Panc1 (cell line): ENCODE measurements at places on chromosomes 1 and 21. TPM values are rescaled to one million over a fixed set of nuclear protein-coding genes. Genes with fewer than 3 reads are reported as not detected.
A peak's percentile ranks its signal among the peaks of the same experiment; 100 is the strongest.

Gene CFAP107
- not detected for total RNA-seq

Gene KLHDC7A
- total RNA-seq, result 0.31 TPM

GRCh38 chr1:167551362-167551761 lies 2.2 kb downstream of the CREG1 start:
- DNase-seq, result no peak

- no peak for DNase-seq
Measured at GRCh38 chr1:43814401-43814800, 107.1 kb downstream of the ST3GAL3 start.

Gene HAPLN2
- 0.21 TPM for total RNA-seq

Gene TMEM54
- total RNA-seq, result 61.5 TPM

Gene SDF4
- 335 TPM for total RNA-seq

- DNase-seq, result no peak
Measured at GRCh38 chr1:97384294-97384968, 536.4 kb downstream of the DPYD start.

DNA sequence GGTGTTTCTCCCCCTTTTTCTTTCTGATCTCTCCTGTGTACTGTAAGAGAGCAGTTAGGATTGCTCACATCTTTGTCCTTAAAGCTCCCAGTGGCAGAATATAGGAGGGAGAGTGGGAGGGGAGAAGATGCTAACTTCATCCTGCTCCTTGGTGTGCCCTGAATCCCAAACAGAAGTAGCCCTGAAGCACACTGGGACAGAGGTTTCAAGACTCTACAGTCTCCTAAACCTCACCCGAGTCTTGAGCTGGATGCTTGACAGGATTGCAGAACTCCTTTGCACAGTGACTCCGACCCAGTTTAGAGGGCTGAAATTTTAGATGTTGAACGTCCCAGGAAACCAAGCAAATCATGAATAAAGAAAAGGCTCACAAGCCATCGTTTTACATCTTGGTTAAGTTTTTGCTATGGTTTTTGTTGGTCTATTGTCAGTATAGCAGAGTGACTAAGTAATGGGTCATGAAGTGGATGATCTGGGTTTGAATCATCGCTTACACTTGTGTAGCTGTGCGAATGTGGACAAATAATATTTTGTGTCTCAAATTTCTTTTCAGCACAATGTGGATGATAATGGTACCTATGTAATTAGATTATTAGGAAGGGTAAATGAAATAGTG lies 37.5 kb downstream of the XCL2 start:
- DNase-seq, result peak; percentile 22

Gene ZMYM4
- total RNA-seq, result 82.2 TPM

GRCh38 chr1:17403081-17403480 lies 31.1 kb downstream of the PADI6 start:
- no peak for DNase-seq

- no peak for DNase-seq
Measured at GRCh38 chr1:238205045-238205662, 314.4 kb upstream of the ZP4 start.

GRCh38 chr1:5708346-5709245 lies 283.6 kb downstream of the NPHP4 start:
- no peak for DNase-seq

DNA sequence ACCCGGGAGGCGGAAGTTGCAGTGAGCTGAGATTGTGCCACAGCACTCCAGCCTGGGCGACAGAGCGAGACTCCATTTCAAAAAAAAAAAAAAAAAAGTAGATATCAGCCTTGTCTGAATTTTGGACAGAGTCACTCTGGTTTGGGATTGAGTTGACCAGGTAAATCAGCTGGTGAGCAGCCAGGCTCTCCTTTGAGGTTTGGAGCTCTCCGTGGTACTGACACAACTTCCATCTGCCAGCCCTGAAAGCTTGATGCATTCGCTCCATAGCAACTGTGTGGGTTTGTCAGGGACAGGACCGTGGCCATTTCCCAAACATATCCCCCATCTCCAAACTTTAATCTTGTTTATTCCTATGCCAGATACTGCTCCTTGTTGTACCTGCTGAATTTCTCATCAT lies 155.2 kb downstream of the DMRTA2 start:
- no peak for DNase-seq

DNA sequence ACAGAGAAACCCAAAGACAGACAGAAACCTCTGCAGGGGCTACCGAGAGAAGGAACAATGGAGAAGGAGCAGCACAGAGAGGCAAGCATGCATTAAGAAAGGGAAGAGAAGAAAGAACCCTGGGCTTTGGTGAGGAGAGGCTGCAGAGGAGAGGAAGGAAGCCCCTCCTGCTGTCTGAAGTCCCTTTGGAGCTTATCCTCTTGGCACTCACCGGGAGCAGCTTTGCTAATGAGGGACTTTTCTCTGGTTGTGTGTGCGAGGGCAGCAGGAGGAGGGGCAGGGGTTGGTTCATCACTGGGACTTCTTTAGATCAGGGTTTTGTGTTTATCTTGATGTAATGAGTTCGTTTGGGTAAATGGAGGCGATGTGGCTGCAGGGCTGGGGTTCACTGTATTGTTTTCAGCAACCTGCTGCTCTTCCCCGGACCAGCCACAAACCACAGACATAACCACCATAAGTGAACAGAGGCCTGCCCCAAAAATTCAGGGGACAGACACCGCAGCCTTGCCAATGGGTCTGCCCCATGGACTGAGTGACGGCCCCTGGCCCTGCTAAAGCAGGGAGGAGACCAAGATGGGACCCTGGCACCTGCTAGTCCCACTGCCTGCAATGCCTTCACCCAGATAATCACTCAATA lies 100.6 kb downstream of the KCND3 start:
- DNase-seq, result no peak

Gene HORMAD1
- total RNA-seq, result not detected

DNA sequence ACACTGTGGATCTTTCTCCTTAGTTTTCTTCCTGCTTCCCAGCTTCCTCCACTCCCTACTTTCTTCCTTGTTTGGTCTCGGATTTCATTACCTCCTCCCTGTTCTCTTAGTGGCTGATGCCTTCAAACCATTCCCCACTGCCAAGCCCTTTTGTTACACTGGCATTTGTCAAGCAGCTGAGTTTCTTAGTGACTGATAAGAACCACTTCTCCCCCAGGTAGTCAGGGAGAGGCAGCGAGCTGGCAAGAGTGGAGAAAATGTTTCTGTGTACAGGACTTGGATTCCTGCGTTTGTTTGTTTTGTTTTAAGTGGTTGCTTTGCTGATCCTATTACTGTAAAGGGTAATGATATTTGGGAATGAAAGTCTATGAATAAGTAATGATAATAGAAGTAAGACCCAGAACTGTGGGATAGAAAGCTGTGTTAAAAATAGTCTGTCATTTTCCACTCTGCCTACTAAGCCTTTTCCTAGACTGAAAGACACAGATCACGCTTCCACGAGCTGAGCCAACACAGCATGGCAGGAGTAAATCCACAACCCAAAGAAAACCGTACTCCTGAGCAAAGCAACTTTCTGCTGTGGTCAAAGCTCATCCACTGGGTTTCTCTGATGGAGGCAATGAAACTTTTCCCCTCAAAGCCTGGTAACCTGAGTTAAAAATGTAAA lies 10.1 kb upstream of the SERTAD4 start:
- no peak for DNase-seq
